ENCODE measurements at places on chromosomes 2 and 18.

DNA sequence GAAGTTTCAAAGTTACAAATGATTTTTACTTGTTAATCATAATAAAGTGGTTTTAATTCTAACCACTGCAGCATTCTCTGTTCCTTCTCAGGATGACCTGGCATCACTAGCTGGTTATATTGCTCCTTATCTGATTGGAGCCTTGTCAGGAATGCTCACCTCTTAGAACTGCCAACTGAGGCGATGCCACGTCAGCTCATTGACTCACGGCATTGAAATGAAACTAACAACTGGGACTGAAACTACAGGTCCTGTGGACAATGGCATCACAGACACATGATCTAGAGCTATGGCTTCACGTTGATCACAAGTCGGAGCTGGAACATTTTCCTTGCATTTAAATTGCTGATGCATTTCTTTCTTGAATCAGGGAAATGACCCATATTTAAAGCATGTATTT, 54.9 kb upstream of the MAP2 start:
- peak; percentile 100 for DNase-seq

DNA sequence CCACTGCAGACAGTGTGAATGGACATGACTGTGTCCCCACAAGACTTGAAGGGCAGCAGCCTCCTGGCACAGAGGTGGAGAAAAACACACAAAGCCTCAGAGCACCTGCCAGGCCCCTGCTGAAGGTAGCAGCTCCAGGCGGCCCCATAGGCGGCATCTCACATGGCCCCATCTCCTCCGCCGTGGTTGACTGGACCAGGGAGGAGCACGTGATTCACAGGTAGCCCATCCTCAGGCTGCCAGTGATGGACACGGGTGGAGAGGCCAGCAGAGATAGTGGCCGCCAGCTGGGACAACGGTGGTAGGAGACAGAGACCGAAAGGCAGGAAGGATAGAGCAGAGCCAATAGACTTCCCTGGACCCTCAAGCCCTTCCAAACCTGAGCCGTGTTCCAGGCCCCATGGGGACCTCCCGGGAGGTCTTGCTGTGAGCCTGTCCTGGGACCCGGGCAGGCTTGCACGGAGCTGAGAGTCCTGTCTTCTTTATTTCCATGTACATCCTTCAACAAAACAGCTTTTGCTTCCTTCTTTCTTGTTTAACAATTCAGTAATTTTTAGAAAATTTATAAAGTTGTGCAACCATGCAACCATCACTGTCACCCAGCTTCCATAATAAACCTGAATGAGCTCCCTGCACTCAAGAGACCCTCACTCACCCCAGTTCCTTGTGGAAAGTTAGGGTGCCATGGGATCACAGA, 26.9 kb downstream of the GPR55 start:
- no peak for DNase-seq

DNA sequence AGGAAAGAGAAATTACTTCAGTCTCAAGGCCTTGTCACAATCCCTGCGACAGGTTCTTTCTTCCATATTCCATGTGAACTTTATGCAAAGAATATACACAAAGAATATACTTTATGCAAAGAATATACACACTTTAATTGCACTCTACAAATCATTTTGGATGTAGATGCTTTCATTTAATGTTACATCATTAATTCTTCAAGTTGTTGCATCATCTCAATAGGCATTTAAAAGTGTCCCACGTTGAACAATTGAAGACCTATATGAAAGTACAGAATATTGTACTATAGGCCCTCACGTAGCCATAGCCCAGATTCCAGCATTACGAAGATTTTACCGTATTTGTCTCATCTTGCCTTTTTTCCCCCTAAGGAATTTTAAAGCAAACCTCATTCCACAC, 33.1 kb upstream of the MAL start:
- DNase-seq = no peak

DNA sequence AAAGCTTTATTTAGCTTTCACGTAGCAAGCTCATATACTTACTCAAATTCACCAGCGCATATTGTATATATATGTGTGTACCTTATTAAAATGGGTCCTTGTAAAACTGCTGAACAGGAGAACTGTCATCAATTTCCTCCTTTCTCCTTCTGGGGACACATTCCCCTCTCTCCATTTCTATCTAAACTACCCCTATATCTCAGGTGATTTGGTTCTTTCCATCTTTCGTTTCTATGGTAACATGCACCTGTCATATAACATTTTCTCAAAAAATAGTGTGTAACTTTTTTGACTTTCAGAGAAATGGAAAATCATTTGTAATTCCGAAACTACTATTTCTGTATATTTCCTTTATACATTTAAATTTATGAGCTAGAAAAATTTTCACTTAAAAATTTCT, 83.5 kb upstream of the CD226 start:
- DNase-seq = no peak

GRCh38 chr2:96163768-96164429, 18.7 kb upstream of the DUSP2 start:
- no peak for DNase-seq

DNA sequence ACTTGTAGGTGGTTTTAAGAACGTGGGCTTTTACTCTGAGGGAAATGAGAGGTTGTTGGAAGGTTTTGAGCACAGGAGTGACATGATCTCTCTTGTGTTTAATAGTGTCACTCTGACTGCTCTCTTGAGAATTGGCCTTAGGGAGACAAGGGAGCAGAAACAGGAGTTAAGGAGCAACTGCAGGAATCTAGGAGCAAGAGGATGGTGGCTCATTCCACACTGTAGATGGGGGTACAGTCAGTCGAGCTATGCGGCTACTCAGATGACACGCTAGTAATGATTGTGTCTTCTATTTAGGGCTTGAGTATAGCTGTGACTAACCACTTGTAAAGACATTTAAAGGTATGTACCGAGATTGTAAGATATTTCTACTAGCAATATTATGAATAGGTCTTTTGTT, 87.4 kb downstream of the RPRM start:
- DNase-seq = no peak

DNA sequence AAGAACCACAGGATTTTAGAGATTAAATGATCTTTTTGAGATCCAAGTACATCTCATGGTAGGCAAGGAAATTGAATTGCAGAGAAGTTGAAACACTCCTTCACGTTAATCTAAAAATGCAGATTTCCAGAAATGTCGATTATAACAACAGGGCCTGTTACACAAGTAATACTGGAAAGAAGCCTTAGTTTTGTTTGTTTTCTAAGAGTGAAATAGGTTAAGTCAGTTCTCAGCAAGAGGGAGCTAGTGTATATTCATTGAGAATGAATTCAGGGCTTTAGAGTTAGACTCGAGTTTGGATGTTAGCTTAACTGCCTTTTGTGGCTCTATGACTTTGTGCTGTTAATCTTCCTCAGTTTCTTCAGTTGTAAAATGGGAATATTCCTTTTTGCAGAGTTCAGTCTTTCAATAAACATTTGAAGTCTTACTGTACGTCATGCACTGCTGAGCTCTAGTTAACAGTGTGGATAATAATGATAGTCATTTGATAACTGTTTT, 926 bp downstream of the NDUFV2 start:
- no peak for DNase-seq

- no peak for DNase-seq
Observed at GRCh38 chr2:234032279-234032856, 18.1 kb upstream of the SPP2 start.

DNA sequence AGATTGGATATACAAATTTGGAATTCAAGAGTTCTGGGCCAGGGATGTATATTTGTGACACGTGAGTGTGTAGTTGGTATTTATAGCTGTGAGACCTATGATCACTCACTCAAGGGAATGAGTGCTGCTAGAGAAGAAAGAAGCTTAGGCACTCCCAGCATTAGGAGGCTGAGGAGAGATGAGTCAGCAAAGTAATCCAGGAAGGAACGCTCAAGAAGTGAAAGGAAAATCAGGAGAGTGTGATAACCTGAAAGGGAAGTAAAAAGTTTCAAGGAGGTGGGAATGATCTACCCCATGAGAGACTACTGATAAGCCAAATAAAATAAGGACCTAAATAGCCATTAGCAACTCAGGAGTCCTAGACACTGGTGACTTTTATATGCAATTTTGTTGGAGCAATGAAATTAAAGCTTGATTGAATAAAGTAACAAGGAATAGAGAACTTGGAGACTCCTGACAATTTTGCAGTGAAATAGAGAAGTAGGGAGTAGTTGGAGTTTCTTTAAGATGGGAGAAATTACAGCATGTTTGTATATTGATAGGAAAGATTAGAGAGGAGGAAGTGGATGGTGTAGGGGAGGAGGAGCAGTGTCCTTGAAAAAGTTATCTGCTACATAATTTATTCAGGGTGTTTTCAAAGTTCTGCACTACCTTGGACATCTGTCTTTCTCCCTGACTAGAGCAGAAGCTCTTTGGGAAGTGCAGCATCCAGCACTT, 89.9 kb downstream of the UBE2E3 start:
- peak; percentile 80 for DNase-seq

GRCh38 chr2:84880645-84881521, at the start of gene TRABD2A:
TSS of gene TRABD2A (minus strand) at chr2:84881084. CDS start at chr2:84881039, 45 bp downstream.
- DNase-seq = no peak

GRCh38 chr2:230068651-230069055, at the start of gene SLC16A14:
TSS of gene SLC16A14 (minus strand) at chr2:230068924. CDS start at chr2:230059352, 9,572 bp downstream.
- DNase-seq = no peak

DNA sequence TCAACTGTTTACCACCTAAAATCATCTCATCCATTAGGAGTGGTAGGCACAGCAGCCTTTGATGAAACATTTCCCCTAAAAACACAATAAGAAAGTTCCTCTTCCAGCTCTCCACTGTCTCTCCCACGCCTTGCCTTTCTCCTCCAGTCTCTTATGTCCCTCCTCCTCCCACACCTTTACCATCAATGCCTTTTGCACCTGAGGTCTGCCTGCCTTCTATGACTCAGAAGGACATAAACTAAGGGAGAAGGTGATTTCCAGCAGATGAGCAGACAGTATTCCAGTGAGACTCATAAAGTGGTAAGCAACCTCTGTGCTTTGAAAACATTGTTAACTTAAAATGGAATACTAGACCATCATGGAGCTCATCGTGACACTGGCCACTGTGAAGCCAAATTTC, 34.2 kb upstream of the NDUFV2 start:
- DNase-seq = no peak

- DNase-seq = no peak
Observed at GRCh38 chr2:194566907-194567660, 1089.9 kb upstream of the SLC39A10 start.
